ENCODE measurements at places on chromosomes 6 and 20.

DNA sequence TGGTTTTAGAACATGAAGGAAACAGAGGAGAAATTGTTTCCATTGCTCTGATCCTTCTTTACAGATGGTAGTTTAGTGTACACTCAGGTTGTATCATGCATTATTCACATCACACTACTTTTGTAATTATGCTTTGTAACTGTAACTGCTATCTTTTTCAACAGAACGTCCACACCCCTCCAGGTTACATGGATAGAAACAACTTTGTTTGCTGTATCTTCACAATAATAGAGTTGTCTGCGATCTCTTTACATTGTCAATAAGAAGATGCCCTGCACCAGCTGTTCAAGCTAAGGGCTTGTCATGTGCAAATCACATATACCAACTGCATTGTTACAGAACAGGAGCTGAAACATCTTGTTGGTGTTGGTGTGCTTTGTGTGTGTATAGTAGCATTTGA lies 67.9 kb upstream of the MAP7 start:
- DNase-seq, result no peak

DNA sequence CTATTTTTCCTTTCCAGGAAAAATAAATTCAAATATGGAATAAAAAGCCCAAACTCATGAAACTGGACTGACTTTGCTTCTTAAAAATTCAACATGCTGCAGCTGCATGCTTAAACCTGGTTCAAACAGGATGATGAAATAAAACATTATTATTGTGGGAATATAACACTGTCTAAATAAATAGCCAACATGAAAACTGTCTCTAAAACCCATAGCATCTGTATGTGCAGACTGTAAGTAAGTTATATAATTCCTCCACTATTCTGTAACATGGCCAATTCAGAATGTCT lies 30.4 kb upstream of the AHI1 start:
- no peak for DNase-seq

DNA sequence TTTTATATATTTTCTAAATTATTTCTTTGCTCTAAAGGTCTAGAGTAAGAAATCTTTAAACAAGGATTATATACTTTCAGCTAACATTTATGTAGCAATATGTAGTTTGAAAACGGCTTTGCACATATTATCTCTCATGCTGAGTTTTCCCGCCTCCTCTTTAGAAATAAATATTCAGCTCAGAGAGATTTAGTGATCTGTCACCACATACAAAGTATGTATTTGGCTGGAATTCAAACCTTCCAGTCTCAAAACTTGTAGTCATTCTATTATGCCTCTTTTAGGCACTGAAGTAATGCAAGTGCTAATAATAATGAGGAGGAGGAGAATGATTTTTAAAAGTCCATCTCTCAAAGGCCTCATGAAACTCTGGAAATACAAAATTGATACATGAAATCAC lies 525.0 kb downstream of the GRIK2 start:
- no peak for DNase-seq

GRCh38 chr6:94835264-94835663 lies 742.1 kb upstream of the MANEA start:
- DNase-seq, result no peak

DNA sequence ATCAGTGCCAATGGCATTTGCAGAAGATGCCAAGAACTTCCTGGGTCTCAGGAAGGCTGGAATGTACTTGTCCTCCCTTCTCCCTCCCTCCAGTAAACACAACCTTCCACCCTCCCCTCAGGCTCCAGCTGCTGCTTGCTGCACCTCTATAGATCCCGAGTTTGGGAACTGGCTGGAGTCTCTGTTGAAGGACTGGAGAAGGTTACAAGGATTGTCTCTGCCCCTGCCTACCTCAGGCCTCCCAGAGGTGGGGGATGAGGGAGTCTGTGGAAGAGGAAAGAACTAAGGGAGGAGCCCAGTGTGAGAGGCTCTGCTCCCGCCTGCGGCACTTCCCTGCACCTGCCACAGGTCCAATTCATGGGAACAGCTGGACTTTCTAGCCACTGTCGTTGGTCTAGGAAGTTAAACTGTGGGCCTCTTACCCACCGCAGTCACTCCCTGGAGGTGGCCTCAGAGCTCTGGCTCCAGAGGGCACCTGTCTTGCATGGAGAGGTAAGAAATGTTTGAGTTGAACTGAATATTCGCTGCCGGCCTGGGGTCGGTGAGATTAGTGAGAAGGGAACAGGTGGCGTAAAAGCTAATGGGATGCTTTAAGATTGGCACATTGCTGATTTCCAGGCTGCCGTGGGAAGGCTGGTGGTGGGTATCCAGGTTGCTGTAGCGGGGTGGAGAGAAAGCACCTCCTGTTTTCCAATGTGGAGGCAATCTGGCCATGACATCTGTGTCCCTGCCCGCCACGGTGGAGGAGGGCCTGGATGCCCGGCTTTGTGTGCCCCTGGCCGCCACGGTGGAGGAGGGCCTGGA lies 54.3 kb downstream of the PPP1R14C start:
- DNase-seq, result peak; percentile 63

- no peak for DNase-seq
Observed at GRCh38 chr6:3769610-3770009, 18.1 kb upstream of the PXDC1 start.

GRCh38 chr20:24337069-24337468 lies 132.4 kb upstream of the SYNDIG1 start:
- no peak for DNase-seq

DNA sequence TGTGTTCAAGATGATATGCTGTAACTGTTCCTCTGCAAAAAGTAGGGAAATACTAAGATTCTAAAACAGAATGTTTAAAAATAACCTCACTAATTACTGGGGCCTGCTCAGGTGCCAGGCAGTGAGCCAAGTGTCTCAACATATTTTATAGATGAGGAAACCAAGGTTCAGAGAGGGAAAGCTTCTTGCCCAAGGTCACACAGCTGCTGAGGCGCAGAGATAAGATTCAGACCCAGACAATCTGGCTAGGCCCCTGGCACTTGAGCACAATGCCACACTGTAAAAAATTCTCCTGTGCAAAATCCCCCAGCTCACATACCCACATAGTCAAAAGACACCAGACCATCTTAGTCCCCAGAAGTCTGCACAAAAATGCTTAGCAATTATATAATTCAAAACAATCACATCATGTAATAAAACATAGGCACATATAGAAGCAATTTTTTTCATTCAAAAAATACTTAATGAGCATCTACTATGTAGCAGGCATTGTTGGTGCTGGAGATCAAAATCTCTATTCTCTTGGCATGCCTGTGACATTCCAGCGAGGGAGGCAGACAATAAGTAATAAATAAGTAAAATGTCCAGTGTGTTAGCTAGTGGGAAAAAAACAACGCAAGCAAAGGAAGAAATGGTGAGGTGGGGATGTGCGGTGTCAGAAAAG lies 10.3 kb downstream of the PREX1 start:
- DNase-seq, result no peak

DNA sequence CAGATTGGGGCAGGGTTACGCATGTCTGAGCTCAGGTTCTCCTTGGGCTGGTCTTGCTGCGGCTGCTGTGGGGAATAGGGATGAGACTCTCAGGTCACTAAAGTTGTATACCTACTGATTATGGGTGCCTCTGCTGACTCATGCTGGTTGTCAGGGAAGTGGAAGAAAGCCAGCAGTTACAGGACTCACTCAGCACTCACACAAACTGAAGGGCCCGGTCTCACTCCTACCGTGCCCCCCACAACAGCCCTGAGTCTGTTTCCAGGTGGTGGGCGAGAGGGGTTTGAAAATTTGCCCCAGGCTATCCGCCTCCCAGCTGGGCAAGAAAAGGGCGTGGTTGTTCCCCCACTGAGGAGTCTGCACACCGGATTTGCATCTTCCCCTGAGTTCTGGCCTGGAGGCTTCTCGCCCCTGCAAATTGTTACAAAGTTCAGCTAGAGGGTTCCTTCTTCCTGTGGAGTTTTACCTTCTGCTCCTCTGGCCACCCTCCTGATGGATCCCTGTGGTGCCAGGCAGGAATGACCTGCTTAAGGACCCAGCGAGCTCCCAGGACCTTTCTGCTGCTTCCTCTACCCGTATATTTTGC lies 659.2 kb downstream of the HDGFL1 start:
- DNase-seq, result no peak

- no peak for DNase-seq
Observed at GRCh38 chr20:61253264-61253639, 1.2 kb downstream of the CDH4 start.

DNA sequence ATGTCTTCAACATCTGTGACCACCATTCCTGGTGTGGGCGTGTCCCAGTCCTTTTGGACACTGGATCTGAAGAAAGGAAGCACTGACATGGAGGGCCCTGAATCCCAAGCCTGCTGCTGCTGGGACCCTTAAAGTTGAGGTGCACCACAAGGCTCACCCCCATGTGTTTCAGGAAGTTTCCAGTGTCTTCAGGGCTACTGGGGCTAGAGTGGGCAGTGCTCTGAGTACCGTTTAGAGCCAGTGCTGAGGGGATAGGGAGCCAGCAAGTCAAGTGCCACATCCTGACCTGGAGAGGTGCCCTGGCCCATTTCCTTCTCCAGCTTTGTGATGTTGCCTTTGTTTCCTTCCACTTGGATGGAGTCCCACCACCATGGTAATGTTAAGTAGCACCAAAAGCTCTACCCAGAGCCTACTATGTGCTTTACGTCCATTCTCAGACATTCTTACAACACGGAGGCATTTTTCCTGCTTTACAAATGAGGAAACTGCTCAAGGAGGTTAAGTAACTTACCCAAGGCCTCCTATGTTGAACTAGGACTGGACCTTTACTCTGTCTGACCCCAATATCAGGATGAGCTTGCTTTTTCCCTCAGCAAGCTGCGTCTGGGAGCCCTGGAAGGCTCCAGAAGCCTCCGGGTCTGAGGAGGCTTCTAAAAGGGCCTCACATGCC lies 552 bp upstream of the DEF6 start:
- peak; percentile 13 for DNase-seq

DNA sequence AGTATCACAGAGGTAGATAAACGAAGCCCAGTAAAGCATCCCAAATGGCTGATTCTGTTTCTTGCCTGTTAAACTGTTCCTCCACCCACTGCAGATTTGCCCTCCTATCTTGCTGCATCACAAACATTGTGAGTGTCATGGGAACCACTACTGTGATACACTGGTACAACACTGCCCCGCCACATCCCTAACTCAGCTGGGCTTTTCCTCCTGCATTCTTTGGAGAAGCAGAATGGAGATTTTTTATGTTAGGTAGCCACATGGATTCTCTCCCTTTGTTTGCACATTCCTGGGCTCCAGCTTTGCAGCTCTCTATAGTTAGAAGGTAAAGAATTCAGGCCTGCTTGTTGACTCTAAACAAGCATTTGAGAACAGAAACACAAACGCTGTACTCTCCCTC lies 234.1 kb downstream of the TMEM242 start:
- no peak for DNase-seq

DNA sequence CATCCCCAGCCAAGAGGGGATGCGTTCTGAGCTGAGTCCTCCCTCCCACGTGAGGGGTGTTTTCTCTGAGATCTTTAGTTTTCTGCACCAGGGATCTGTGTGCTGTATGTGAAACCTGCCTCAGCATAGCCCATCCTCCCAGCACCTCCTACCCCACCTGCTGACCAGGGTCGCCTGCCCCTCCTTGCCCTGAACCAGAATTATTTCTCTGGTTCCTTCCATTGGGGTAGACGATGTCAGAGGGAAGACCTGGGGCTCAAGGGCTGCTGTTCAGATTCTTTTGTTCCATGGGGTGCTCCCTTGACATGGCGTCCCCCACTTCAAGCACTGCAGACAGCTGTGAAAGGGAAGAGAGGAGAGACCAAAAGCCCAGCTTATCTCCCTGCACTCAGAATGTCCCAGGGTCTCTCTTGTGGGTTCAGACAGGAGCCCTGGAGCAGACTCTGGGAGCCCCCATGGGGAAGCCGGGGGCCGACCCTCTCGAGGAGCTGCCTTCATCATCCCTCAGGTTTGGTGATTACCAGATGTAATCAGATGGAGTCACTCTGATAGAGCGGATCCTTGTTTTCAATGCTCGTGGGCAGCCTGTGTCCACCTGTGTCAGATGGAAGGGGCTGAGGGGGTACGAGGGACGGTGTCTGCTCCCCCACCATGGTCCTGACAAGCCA lies 74.3 kb downstream of the ERMARD start:
- no peak for DNase-seq

GRCh38 chr6:141152951-141153350 lies 979.8 kb upstream of the GJE1 start:
- no peak for DNase-seq

- DNase-seq, result no peak
Observed at GRCh38 chr6:146301764-146302163, 241.9 kb upstream of the RAB32 start.
